Neural crest cell (in vitro differentiated cells): ENCODE measurements at places on chromosomes 16 and 17.

DNA sequence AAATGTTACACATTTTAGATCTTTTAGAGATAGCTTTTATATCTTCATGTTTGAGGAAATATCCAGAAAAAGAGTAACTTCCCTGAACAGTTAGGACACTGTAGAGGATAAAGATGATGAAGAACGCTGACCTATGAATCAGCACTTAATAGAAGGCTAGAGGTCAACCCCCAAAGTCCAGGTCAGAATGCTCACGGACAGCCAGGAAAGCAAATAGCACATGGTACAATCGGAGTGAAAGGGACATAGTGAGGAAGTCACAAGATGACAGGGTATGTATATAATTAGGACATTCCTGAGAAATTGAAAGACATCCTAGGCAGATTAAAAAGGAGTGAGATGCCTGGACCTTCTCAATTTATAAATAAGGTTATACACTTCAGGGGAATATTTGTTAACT, 55.1 kb upstream of the CNTNAP4 start:
- DNase-seq: no peak

DNA sequence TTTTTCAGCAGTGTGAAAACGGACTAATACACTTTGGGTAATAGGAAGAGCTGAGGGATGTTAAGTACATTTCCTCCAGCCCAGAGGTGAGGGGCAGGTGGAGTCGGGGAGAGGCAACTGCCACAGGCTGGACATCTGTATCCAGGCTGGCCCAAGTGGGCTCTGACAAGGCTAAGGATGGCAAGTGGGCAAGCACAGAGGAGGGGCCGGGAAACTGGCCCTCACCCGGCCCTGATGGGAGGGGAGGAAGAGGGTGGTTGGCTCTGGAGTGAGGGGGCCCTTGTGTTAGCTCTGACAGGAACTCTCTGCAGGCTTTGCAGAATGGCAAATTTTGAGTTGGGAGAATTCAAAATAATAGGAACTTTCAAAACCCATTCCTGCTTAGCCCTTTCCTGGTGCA, 251.0 kb upstream of the TNRC6C start:
- no peak for DNase-seq

- DNase-seq: no peak
Observed at GRCh38 chr16:25488435-25488834, 203.3 kb upstream of the HS3ST4 start.

DNA sequence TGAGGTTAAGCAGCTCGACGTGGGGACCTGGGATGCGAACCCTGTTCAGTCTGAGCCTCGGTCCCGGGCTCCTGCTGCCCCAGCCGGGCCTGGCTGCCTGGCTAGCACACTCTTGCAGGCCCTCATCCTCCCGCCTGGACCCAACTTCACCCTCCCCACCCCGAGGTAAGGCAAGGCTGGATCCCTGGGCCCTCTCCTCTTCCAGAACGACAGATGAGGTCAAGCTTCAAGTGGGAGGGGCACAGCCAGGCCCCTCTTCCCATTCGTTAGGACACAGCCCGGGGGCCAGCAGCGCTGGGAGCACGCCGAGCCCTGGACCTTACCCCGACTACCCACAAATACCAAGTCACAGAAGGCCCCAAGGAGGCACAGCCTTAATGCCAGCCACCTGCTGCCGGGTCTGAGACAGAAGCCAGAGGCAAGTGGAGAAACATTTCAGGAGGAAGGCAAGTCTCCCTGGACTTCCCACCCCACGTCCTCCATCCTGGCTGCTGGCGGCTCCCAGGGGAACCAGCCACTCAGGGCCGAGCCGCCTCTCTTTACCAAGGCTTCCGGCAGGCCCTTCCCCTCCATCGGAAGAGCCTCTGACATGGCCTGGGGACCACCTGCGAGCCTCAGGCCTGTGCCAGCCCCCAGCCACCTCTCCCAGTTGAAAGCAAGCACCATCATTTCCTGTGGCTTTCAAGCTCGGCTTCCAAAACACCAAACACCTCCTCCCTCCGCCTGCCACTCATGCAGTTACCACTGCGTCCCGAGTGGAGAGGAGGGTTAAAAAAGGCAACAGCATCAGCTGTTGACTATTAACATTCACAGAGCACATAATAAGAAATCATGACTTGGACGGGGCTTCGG, 59.9 kb downstream of the RPH3AL start:
- DNase-seq: no peak

DNA sequence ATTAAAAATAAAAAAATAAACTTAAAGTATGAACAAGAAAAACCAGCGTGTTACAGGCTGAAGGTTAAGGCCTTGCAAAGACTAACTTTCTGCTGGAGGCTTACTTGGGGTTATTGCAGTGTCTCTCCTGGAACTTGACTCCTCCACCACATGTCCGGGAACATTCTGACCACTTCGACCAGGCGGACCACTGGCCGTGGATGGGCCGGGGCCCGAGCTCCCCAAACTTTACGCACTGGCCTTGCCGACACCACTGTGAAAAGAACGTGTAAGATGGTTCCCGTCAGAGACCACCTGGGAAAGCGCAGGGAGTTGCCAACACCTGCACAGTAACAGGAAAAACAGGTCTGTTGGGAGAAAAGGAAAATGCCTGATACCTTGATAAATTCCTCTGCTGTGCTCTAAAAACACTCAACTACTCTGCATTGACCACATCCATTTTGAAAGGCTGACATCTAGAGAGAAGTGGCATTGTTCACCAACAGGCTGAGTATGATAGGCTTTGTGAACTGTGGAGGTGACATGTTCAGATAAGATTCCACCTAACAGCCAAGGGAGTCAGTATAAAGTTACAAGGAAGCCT, 99.1 kb downstream of the ADAMTS18 start:
- DNase-seq: no peak

GRCh38 chr17:2683912-2684311, 27.7 kb downstream of the CLUH start:
- no peak for DNase-seq

DNA sequence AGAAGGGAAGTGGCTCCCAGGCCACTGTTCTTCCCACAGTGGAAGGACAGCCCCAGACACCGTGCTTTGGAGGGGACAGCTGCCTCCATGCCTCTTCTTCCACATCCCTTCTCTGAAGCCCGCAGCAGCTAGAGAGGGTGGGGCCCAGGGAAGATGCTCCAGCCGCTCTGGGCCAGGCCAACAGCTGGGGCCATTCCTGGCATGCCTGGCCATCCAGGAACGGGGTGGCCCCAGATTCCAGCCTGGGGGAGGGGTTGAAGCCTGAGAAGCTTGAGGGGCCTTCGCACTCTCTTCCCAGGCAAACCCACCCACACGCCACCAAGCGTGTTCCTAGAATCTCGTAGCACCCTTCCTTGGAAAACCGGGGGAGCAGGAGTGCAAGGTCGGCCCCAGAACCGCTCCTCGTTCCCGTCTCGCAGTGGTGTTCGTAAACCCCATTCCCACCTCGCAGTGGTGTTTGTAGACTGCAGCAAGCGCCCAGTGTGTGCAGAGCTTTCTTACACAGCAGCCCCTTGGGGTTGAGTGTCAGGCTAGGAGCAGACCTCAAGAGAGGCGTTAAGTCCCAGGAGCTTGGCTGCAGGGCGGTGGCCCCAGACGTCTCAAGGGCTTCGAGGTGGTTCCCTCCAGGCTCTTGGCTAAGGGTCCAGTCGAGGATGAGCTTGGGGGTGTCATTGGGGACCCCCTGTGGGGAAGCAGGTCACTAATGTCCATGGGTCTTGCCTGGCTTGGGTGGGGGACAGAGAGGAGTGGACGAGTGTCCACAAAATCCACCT, 2.7 kb downstream of the CDH15 start:
- no peak for DNase-seq

DNA sequence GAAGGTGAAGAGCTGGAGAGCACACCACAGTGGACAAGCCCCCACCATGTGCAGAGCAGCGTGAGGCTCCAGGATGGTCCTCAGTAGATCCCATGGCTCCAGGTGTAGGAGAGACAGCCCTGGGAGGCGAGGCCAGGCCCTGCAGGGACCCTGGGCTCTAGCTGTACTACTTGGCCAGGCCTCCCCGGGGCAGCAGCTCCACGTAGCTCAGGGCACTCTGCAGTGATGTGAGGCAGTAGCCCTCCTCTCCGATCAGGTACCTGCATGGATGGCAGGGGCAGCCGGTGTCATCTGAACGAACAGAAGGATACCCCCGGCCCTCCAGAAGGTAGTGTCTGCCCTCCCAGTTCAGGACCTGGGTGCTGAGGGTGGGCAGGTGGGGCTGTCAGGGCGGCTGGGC, 6.2 kb upstream of the SPATA2L start:
- DNase-seq: no peak

- DNase-seq: no peak
Observed at GRCh38 chr16:75617121-75617520, 6.0 kb downstream of the ADAT1 start.

- no peak for DNase-seq
Observed at GRCh38 chr17:9427465-9428315, 147.9 kb downstream of the STX8 start.

GRCh38 chr17:78789149-78789662, 7.1 kb upstream of the CYTH1 start:
- no peak for DNase-seq

DNA sequence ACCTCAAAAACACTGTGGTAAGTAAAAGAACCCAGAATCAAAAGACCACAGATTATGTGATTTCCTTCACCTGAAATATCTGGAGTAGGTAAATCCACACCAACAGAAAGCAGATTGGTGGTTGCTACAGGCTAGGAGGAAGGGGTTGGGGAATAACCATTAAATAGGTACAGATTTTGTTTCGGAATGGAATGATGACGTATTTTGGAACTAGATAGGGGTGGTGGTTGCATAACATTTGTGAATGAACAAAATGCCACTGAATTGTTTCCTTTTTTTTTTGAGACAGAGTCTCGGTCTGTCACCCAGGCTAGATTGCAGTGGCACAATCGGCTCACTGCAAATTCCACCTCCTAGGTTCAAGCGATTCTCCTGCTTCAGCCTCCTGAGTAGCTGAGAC, 100.9 kb upstream of the RBFOX1 start:
- DNase-seq: no peak

GRCh38 chr16:57680842-57681375, 12.8 kb downstream of the ADGRG3 start:
- no peak for DNase-seq

- DNase-seq: no peak
Observed at GRCh38 chr17:62064029-62064790, 868 bp downstream of the MED13 start.

DNA sequence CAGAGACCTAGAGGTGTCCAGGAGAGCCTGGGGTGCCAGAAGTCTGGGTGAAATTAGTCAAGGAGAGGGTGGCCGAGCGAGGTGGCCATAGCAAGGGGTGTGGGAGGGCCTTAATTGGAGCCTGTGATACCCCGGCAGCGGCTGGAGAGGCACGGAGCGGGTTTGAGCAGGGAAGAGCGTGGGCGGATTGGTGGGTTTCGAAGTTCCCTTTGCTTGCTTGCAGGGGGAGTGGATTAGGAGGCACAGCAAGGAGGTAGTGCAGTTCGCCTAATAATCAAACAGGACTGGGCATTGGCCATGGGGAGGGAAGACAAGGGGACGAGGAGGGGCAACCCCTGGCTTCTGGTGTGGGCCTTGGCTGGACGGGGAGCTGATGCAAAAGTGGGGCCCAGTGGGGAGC, 5.4 kb upstream of the FAM83G start:
- DNase-seq: no peak

DNA sequence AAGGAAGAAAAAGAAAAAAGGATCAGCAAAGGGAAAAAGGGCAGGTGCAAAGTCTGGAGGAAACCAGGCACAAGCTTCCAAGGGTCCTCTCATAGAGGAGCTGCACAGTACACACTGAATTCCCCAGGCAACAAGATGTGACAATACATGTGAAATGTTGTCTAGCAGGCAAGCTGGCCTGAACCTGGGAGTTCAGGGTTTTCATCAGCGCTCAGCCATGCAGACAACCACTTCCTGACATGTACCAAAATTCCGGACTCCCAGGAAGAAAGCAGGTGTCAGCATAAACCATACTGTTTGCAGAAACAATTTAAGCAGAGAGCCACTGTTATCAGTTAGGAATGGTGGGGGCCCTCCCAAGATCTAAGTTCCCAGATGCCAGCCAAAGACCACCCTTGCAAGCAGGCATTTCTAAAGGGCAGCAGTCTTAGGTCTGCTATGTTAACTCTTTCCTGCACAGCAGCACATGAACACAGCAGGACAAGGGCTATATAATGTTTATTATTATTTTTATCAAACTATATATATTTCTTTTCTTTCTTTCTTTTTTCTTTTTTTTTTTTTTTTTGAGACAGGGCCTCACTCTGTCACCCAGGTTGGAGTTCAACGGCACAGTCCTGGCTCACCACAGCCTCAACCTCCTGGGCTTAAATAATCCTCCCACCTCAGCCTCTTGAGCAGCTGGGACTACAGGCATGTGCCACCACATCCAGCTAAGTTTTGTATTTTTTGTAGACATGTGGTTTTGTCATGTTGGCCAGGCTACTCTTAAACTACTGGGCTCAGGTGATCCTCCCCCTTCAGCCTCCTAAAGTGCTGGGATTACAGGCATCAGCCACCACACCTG, 10.1 kb downstream of the TK2 start:
- DNase-seq: no peak
